ENCODE measurements at places on chromosomes 6 and 20.

GRCh38 chr6:165580136-165580535 lies 82.9 kb downstream of the PDE10A start:
- DNase-seq, result no peak

DNA sequence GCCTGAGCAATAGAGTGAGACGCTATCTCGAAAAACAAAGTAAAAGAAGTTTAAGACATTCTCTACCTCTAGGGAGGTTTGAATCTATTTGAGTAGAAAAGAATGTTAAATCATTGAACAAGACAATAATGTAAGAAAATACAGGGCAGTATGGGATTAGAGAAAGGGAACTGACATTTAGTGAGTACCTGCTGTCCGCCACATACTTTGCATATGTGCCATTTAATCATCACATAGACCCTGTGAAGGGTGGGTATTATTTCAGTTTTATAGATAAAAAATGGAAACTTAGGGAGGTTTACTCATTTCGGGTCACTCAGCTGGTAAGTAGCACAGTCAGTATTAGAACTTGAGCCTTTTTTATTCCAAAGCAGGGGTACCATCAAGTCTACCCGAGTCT lies 31.4 kb downstream of the STK4 start:
- no peak for DNase-seq

DNA sequence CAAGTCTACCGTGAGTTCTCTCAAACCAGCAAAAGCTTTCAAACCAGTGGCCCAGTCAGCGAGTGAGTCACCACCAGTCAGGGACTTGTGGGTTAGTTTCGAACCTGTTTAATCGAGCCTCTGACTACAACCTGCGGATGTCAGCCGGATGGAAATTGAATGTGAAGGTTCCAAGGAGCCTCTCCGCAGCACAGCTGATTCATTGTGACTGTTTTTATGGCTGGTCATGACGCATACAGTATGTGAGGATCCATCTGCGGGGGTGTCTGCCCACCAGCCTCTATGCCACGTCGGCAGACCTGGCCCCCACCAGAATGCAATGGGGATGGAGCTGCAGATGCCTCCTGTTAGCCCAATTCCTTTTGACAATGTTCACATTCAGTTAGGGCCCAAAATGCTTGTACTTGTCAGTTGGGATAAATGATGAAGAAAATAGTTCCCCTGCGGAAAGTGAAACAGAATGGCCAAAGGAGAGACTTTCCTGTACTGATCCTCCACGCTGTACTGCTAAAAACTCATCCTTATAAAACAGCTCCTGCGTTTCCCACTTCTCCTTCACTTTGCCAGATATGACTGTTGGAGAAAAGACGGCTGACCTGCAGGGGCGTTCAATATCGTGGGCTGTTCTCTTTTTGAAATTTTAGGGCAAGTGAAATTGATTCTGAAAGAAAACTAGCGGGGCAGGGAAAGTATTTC lies 206.6 kb downstream of the TFAP2B start:
- no peak for DNase-seq

- DNase-seq, result no peak
These were observed 173.6 kb upstream of the CNR1 start for GRCh38 chr6:88339761-88340160.

DNA sequence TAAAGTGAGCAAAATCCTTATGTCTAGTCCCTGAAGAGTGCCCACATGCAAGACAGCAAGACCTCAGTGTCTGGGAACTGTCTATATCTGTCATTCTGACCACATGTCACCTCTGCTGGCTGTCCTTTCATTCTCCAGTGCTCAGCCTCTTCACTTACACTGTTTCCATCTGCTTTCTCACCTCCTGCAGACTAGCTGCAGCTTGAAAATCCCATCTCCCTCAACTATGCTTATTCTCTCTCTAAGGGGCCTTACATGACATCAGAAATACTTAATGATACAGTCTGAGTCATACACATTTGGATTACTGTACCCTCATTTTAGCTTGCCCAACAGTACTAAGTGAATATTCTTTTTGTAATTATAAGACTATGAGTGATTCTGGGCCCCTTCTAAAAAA lies 587.8 kb downstream of the EPM2A start:
- DNase-seq, result no peak

GRCh38 chr20:43723186-43723585 lies 3.6 kb downstream of the GTSF1L start:
- DNase-seq, result no peak

GRCh38 chr6:75246386-75246785 lies 2.8 kb upstream of the COX7A2 start:
- no peak for DNase-seq

- DNase-seq, result no peak
These were observed 420 bp downstream of the SOX4 start for GRCh38 chr6:21593927-21594415.

DNA sequence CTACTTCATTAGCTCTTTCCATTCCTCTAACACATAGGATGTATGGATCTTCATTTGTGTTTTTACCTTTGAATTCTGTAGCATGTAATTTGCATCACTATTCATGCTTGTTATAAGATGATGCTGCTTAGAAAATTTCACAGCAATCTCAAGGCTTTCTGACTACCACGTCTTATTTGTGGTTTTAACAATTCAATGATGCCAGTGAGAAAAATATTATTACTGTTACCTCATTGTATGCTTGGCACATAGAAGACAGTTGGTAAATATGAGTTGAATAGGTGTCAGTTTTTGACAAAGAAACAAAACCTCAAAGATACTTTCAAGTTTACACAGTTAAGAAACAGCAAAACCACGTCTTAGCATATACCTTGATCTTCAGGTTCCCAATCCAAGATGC lies 428.6 kb downstream of the TFAP2A start:
- no peak for DNase-seq

DNA sequence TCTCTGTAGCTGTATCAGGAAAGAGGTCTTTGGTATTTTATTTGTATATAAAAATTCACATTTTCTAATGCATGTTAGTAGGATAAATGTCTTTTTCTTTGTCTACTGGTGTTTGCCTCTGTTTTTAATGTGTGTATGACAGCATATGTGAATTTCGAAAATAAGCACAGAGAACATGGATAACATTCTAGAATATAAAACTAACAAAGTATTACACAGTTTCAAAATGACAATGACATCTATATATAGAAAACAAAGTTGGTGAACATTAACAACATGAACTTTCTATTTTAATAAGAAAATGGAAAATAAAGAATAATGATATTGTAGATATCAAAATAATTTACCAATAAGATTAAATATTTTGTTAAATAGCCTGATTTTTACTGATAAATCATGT lies 608.0 kb downstream of the COL12A1 start:
- no peak for DNase-seq

- no peak for DNase-seq
These were observed 215.0 kb upstream of the RIN2 start for GRCh38 chr20:19543101-19543500.

- DNase-seq, result no peak
These were observed at the start of gene GLP1R for GRCh38 chr6:39048481-39049399. GLP1R (plus strand) TSS chr6:39048781; CDS start chr6:39048841, 60 bp downstream.

GRCh38 chr6:22673474-22673873 lies 104.1 kb downstream of the HDGFL1 start:
- no peak for DNase-seq

DNA sequence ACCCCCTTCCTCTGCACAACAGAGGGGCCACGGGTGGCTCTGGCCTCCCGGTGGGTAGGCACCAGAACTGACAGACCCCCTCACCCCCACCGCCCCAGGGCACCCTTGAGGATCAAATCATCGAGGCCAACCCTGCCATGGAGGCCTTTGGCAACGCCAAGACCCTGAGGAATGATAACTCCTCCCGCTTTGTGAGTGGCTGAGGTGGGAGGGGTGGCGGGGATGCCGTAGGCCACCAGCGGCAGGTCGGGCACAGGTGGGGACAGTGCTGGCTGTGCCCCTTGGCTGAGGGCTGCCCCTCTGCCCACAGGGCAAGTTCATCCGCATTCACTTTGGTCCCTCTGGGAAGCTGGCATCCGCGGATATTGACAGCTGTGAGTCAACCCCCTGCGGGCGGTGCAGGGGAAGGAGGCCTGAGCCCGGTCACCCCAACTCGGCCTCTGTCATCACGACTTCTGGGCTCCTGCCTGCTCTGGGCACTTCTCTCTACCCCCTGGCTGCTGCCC lies 29.1 kb downstream of the MYH7B start:
- DNase-seq, result no peak

- DNase-seq, result no peak
These were observed 2.5 kb downstream of the SMIM13 start for GRCh38 chr6:11096109-11096508.

DNA sequence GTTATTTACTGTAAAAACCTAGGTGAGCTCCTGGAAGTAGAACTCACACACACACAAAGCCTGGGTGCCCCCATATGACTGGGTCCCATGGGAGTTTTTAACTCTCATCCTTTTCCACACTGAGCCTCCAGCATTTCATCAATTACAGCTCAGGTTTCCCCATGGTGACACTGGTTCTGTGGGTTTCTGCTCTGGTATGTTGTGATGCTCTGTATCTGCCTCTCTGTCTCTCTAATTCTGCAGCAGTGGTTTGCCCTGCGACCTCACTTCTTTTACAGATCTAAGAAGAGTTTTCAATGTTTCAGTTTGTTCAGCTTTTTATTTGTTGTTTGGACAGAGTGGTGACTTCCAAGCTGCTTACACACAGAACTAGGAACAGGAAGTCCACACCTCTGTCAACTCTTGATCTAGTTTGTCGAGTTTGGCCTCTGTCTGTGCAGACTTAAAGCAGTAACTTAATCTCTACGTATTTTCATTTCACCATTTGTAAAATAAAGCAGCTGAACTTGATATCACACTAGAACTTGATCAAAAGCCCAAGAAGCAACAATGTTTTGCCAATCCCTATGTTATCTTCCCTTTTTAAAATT lies 554.3 kb downstream of the EPHA7 start:
- no peak for DNase-seq

All from stimulated activated CD8-positive, alpha-beta memory T cell treated with anti-CD3 and anti-CD28 coated beads, Interleukin-4, amount 100 ng/mL, for 1 hour (primary cell).